NT2/D1 (cell line): ENCODE measurements at places on chromosomes 1 and 21.
A peak's percentile ranks its signal among the peaks of the same experiment; 100 is the strongest.

GRCh38 chr21:33441489-33442477, 38.0 kb downstream of the TMEM50B start:
- no peak for DNase-seq

GRCh38 chr1:31609514-31610118, 7.9 kb upstream of the HCRTR1 start:
- DNase-seq = no peak

DNA sequence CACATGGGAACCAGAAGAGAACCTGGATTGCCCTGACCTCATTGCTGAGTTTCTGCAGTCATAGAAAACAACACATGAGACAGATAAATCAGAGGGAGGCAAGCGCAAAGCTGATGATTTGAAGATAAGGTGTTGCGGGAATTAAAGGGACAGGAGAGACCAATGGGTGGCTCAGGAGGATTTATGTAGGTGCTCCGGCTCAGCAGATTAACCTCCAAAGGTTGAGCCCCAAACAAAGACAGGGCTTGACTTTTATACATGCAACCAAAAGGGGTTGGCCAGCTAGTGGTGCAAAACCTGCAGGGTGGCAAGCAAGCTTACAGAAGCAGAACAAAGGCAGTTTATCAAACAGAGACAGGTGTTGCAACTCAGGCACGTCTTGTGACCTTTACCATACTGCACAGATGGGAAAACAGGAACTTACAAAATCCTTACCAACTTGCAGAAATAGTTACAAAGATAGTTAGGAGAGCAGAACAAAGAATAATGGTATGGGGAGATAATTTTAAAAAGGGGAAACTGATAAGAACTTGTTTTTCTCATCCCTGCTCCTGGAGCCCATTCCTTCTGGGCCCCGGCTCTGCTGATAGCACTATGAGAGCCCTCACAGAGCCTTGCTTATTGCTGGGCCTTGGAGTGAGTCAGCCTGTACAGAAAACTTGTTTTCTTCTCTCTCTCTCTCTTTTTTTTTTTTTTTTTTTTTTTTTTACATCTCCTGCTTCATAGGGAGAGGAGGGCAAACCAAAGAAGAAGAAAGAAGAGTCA, 93.6 kb downstream of the SNRPE start:
- no peak for DNase-seq

DNA sequence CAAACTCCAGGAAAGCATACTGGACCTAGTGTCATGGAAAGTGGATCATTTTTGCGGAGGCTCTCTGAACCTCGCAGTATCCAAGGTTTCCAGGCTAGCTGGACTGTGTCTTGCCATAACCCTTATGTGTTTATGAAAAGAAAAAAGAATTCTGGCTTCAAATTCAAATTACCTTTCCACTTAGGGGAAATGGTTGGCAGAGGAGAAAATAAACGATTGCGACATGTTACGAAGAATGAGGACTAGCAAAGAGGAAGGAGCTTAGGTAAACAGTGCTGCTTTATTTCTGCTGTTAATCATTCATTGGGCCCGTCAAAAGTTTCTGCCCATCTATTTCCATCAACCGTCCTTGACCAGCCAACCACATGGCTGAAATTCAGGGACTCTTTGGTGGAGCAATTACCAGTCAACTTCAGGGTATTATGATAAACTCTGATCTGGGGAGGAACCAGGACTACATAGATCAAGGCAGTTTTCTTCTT, at the start of gene C4BPA:
TSS of gene C4BPA (plus strand) at position 342 of the 482 bp plus-strand sequence. CDS start 8,793 bp downstream, outside the sequence.
- no peak for DNase-seq

DNA sequence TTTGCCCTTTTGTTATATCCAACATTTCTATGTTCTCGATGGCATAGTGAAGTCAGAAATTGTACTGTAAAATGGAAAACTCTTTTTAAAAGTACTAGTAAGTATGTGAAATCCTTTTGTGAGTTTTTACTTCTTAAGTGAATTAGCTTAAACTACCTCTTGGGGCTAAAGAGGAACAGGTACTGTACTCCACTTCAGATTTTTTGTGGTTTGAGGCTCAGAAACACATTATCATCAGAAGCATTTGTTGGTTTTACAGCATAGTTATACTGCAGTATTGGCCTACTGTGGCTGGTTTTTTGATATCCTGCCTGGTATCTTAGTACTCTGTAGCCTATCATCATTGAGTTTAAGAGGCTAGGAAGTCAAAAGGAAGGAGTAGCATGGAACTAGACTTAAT, 117.2 kb downstream of the NRDC start:
- no peak for DNase-seq

GRCh38 chr1:46569116-46569515, 17.7 kb upstream of the KNCN start:
- no peak for DNase-seq

DNA sequence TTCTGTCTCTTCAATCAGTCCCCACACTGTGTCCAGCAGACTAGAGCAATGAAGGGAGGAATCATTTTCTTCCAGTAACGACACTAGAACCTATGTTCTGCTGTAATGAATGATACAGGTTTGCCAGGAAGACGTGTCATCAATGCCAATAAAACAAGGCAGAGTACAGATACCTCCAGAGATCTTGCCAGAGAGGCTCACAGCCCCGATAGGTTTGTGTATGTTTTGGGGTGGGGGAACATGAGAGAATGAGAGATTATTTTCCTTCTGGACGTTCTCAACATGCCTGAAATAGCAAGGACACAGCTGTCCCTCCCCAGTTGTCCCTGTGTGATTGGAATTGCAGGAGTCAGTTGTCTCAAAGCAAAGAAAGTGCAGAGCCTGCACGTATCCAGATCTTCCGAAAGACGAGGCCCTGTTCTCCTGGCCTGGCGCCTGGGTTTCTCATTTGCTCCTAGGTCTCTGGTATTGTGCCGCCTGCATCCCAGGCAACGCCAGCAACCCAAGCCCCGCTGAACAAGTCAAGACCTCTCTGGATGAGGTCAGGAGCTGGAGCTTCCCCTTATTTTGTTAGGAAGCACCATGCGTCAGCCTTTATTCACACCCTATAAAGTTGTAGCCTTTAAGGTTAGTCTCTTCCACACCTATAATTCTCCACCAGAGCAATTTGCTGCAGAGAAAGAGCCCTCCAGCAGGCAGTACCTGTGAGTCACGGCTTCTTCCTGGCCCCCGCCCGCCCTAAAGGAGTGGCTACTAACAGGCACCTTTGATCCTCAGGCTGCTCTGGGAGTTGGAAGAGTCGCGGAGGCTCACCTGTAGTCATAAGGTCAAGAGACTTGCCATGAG, 130.5 kb downstream of the TOMM20 start:
- no peak for DNase-seq

GRCh38 chr1:63662056-63662836, 69.0 kb downstream of the PGM1 start:
- DNase-seq = no peak

- DNase-seq = no peak
These were observed 20.1 kb downstream of the FMO3 start for GRCh38 chr1:171110621-171111326.

DNA sequence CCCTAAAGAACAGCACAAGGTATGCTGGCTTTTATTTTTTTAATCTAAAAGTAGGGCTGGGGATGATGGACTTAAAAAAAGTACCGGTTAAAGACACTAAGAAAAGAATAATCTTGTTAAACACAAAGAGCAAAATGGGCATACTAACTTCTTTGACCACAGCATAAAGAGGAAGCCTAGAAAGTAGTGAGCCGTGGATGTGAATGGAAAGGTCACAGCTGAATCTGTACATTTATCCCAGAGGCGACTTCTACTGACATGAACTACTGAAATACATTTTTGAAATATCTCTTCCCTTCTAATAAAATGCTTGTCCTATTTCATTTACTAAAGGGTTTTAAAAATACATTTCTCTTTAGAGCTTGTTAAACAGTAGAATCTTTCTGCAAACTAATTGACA, 140.7 kb downstream of the SLC45A1 start:
- no peak for DNase-seq

DNA sequence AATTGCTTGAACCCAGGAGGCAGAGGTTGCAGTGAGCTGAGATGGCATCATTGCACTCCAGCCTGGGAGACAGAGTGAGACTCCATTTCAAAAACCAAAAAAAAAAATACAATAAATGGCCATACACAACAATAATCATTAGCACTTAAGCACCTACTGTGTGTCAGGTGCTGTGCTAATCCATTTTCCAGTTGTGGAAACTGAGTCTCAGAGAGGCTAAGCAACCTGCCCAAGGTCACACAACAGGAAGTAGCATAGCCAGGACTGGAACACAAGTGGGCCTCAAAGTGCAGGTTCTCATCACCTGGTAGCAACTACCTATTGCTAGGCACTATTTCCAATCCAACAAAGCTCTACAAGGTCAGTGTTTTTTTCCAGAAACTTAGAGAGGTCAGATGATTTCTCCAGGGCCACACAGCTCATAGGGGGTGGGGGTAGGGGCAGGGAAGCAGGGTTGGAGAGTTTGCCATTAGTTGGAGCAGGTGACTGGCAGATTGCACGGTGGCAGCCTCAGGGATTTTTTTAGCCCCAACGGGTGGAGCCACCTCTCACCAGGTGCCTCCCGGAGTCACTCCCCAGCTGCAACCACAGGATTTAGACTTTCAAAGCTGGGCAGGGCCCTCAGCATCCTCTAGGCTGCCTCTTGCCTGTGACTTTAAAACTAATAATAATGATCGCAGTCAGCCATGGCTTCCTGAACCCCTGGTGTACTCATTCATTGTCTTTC, 52.5 kb upstream of the ID3 start:
- no peak for DNase-seq

- no peak for DNase-seq
These were observed 987.7 kb downstream of the TTLL7 start for GRCh38 chr1:83011265-83011664.

DNA sequence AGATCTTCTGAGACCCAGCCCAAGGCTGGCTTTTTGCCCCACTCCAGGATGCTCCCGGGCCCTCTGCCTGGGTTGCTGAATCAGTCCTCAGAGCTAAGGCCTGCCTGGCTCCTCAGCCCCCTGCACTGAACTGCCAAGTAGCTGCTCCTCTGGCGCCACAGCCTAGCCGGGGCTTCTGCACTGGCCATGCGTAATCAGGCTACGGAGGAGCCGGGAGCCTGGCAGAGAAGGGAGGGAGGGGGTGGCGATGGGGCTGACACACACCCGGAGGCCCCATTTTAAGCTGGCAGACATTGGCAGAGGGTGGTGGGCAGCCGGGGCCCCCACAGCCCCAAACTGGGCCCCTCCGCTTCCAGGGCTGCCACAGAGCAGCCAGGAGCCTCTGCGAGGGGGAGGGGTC, 38.7 kb downstream of the ALPL start:
- no peak for DNase-seq

DNA sequence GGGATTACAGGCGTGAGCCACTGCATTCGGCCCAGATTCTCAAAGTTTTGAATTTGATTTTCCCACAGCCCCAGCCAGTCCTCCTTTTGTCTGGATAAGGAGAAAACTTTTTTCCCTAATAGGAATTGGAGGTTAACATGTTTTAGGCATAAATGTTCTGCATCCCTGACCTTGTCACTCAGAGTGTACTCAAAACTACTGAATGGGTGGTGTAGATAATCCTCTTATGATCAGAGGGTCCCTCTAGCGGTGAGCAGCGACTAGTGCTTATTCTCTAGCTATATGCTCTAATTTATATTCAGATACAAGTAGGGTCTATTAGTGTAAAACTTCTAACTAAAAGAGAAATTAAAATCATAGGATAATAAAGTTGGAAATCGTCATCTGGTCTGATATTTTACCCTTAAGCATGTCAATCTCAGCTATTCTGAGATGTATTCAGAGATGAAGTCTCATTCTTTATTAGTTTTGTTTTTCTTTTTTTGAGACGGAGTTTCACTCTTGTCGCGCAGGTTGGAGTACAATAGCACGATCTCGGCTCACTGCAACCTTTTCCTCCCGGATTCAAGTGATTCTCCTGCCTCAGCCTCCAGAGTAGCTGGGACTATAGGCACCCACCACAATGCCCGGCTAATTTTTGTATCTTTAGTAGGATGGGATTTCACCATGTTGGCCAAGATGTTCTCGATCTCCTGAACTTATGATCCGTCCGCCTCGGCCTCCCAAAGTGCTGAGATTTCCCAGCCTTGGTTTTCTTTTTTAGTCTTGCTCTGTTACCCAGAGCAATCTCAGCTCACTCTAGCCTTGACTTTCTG, 2.7 kb upstream of the PSMD4 start:
- DNase-seq = peak; percentile 48

GRCh38 chr1:205934788-205935187, 8.5 kb downstream of the SLC26A9 start:
- DNase-seq = no peak

DNA sequence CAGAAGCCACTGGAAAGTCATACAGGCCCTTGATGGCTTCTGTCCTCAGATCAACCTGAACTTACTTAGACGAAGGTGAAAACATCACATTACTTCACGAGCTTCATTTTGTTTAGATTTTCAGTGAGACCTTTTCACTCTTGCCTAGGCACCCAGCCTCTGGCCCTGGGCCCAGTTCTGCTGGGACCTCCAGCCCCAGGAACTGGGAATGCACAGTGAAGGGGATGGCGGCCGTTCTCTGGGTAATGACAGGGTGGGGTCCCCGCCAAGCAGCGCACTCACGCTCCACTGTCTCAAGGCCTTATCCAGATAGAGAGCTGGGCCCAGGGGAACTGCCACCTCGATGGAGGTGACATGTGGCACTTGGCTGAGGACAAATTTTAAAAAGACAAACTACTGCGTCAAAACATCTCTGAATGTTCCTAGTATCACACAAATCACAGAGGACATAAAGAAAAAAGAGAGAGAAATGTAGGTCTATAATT, 54.8 kb downstream of the NPHP4 start:
- DNase-seq = no peak

DNA sequence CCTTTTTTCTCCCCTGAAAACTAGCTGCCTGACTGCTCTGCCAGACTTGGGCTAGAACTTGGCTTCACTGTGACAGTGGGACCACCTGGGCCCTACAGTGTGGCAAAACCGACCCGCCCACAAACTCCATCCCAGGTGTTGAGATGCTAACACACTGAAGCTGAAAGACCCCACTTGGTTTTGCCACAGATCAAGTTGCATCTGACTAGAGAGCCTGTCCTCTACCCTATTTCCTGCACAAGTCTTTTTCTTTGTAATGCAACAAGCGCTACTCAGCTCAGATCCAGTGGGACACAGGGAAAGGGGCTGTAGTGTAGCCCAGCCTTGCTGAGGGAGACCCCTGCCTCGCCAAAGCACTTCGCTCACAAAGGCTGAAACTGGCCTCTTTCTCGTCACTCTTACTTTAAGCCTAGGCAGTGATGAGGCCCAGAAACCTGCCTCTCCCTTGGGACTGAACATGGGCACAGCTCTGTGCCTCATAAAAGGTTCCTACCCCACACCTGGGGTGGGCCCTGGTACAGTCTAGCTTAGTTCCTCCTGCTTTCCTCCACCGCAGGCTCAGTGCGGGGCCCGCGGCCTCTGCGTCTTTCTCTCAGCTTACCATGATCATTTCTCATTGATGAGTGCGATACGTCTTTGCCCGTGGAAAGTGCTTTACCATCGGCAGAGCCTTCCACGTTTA, 9.7 kb downstream of the ALPL start:
- DNase-seq = no peak

- no peak for DNase-seq
These were observed 53.9 kb downstream of the DMRTB1 start for GRCh38 chr1:53512807-53513755.
